ENCODE measurements at places on chromosomes 6 and 20.

DNA sequence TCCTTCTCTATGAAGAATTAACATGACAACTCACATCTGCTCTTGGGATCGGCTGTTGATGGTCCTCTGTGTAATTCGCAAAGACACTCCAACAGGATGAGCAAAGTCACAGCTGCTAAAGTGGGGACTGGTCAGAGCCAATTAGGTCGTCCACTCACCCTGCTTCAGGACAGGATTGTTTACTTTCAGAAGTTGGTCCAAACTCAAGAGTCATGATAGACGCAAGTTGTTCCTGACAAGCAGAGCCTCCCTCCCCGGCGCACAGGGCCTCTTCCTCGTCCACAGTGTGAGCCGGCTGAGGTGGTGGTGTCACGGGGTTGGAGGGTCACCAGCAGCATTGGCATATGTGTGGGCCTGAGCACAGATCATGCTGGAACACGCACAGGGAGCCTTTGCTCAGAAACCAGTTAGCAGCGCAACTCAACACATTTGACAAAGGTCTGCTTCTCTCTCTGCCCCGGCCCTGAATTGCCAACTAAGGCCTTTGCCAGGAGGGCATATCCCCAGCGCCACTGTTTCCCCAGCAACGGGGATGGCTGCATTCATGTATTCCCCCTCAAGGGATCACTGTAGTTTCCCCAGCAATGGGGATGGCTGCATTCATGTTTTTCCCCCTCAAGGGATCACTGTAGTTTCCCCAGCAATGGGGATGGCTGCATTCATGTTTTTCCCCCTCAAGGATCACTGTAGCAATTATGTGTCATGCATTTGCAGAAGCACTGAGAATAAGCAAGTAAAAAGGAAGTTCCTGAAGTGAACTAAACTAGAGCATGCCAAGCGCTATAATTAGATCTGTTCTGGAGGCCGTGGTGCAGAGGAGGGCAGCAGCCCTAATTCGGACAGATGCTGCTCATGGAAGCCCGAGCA lies 111.7 kb downstream of the THBS2 start:
- DNase-seq = no peak

DNA sequence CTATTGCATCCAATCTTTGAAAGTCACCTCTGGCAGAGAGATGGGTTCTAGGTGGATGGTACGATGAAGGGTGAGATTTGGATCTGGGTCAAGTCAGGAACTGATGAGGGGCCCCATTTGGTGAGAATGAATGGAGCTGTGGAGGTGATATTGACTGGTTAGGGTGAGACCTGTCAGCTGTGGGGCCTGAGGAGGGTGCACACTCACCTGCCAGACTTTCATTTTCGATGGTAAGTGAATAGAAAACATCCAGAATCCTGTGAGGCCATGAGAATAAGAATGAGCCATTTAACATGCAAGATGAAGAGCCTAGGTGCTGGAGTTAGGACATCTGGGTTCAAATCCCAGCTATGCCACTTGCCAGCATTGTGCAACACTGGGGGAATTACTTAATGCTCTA lies 6.8 kb downstream of the SUN5 start:
- no peak for DNase-seq

GRCh38 chr6:68635706-68636513 lies 828 bp downstream of the ADGRB3 start:
- DNase-seq = no peak

- DNase-seq = no peak
These were observed 18.0 kb upstream of the SIRPB2 start for GRCh38 chr20:1509237-1509636.

DNA sequence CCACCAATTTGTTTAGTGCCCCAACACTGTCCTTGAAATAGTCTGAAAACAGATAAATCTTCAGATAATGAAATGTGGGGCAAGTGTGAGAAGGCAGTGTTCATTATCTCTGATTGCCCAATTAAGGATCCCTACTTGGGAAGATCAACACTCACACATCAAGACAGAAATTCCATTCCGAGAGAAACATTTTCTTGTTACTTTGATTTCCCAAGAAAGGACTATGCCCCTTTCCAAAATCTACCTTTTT lies 16.2 kb downstream of the HMGN4 start:
- DNase-seq = no peak

GRCh38 chr6:85679445-85680123 lies 36.9 kb upstream of the SYNCRIP start:
- DNase-seq = no peak

DNA sequence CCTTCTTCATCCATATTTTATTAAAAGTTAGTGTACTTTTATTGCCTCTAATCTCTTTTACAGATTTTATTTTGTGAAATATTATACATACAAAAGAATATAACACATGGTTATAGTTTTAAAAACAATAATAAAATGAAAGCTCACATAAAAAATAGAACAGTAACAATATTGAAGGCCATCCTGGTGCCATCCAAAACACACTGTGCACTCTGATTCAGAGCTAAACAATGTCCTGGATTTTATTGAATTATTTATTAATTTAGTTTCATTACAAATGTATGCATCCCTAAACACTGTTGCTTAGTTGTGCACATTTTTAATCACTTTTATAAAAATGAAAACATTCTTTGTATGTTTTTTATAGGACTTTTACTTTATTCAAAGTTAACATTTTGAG lies 32.9 kb downstream of the RNF217 start:
- no peak for DNase-seq

- no peak for DNase-seq
These were observed 120.2 kb upstream of the MLN start for GRCh38 chr6:33923857-33924514.

DNA sequence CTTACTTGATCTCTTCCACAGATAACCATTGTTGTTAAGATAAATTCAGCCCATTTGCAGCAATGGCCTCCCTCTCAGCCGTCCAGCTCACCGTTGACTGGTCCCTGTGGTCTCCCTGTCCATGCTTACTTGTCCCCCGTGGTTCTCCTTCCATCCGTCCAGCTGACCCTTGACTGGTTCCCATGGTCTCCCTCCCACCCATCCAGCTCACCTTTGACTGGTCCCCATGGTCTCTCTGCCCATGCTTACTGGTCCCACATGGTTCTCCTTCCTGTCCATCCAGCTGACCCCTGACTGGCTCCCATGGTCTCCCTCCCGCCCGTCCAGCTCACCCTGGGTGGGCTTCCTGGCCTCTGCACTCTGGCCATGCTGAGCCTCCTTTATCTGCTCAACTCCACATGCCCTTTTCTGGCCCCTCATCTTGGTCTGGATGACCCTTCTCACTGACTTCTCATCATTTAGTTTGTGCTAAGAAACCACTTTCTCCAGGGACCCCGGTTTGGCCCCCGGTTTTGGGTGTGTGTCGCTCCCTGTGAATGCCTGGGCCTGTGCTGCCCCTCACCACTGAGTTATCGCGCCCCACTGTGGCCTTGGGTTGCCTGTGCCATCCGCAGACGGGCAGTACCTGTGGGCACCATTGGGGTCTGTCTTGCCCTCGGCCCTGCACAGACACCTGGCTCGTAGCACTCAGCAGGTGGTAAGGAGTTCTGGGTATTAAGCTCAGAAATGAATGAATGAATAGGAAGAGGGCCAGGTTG lies 146.4 kb downstream of the ERMARD start:
- no peak for DNase-seq

DNA sequence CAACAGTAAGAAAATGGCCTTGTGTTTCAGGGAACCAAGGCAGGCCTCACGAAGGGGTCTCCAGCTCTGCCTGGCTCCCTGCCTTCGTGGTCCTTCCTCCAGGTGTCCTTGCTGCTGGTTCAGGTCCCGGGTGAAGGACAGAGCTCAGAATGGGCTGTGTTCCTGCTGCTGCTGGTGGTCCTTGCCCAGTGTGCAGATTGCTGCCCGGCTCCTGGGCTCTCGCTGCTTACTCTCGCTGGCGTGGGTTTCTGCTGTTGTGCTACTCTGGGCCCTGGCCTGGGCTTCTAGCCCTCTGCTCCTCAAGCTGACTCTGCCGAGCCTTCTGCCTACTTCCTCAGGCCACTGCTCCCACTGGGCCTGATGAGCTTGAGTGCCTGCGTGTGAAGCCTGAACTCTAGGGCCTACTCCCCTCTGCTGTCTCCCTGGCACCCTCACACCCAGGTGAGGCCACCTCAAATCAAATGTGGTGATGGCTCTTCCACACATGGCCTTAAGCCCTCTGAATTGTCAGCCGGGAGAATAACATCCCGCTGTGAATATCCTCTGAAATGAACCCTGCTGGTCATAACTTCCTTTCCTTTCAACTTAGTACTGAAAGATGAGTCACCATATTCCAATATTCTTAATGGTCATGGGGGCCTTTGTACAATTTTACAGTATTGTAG lies 171.6 kb downstream of the FOXC1 start:
- DNase-seq = no peak

GRCh38 chr6:137219664-137220252 lies 573 bp upstream of the IFNGR1 start:
- no peak for DNase-seq

- DNase-seq = no peak
These were observed 89.8 kb upstream of the PAX1 start for GRCh38 chr20:21615617-21616080.

DNA sequence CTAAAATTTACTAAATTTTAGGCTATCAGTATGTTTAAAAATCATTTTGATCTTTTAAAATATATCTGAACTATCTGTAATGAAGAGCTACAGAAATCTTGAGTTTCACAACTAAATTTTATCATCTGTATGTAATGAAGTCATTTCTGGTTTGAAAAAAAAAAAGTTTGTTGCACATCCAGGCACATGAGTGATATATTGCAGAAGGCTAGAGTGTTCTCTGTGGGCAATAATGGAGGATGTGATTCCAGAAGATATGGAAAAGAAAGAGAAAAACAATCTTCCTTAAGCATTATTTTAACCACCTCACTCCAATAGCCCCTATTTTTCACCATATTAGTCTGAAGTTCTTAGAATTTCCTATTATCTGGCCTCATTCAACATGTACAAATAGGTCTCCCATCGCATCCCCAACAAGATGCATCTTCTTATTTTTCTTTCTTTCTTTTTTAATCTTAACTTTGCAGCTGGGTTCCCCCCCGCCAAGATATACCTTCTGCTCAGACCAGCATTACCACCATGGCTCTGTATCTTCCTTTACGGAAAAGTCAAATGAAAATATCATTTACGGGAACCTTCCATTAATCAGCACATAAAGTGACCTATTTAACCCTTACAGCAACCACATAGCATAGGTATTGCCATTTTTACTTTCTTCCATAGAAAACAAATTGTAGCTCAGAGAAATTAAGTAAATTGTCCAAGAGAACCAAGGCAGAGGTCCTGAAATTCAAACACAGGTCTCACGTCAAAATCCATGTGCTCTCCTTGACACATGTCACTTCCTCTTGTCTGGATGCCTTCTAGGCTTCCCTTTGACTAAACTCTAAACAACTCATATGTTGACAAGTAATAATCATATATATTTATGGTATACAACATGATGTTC lies 116.9 kb downstream of the KIF13A start:
- no peak for DNase-seq

GRCh38 chr20:4252005-4252404 lies 236.6 kb upstream of the RNF24 start:
- no peak for DNase-seq

DNA sequence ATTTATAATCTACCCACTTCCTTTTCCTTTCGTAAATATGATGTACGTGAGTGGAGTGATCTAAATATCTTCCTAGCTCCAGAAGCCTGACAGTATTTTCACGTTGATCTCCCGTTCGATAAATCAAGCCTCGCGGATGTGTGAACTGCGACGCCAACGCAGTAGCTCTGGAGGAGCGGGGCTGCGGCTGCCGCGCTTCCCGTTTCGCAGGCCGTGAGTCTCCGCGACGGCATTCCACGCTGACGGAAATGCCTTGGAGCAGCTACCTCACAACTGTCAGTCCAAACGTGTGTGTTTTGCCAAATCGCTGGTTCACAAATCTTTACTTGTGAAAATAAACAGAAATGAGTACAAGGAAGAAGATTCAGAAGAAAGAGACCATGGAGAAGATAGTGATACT lies 41.2 kb downstream of the BTBD3 start:
- DNase-seq = no peak

DNA sequence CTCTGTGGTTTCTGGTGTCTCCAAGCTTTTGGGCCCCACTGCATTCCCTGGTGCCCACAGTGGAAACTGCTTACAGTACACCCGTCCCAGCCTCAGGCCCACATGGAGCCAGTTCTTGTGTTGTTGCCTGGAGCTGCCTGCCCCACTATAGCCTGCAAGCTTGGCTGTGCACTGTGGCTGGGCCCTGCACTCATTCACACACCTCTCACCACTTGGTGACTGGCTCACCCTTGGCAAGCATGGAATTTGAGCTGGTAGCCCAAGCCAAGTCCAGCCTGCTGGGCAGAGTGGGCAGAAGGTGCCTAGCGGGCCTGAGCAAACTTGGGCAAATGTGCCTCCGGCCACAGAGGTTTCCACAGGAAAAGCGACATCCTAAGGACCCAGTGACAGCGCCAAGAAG lies 472.3 kb downstream of the MMUT start:
- no peak for DNase-seq

DNA sequence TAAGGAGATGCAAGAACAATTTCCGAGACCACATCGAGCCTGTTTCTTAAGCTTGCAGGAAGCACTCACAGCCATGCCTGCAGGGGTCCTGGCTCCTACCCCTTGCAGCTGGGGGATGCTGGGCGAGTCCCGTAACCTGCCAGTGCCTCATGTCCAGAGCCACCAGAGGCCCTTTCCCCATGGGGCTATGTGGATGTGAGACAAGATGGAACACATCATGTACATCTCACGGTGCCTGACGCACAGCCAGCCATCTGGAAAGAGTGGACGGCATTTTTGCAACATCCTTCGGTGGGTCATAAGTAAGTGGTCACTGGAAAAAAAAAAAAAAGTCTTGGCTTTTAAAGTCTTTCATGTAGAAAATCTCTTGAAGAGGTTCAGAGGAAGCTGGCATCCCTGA lies 72.8 kb downstream of the CDH4 start:
- no peak for DNase-seq

DNA sequence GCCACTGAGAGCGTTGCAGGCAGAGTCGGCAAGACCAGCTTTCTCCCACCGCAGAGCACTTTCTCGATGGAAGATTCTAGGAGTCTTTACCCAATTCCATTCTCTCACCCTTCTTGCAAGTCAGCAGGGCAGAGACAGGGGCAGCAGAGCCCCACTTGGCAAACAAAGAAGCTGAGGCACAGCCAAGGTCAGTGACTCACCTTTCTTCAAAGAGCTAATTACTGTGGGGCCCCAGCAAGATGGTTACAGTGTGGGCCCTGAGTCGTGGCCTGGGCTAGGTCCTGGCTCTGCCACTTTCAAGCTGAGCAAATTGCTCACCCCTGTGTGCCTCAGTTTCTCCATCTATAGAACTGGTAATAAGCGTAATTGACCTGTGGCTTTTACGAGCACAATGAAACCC lies 277.0 kb downstream of the PREX1 start:
- DNase-seq = no peak

DNA sequence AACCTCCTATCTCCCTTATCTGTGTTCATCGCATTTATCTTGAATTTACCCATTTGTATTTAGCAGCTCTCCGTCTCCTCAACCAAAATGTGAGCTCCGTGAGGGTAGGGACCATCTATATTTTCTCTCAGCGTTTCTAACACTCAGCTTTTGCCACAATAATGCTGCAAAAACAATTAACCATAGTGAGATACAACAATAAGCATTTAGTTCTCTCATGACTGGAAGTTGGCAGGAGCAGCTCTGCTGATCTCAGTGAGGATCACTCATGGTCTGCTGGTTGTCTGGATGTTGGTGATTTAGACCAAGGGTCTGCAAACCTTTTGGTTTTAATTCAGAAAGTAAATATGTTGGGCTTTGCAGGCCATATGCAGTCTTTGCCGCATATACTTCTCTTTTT lies 394.8 kb upstream of the RNF217 start:
- no peak for DNase-seq

Measured in SIG-M5 (cell line).